ENCODE measurements at places on chromosomes 4 and X.

- no peak for DNase-seq
These were observed 214.0 kb upstream of the NHS start for GRCh38 chrX:17160975-17161374.

DNA sequence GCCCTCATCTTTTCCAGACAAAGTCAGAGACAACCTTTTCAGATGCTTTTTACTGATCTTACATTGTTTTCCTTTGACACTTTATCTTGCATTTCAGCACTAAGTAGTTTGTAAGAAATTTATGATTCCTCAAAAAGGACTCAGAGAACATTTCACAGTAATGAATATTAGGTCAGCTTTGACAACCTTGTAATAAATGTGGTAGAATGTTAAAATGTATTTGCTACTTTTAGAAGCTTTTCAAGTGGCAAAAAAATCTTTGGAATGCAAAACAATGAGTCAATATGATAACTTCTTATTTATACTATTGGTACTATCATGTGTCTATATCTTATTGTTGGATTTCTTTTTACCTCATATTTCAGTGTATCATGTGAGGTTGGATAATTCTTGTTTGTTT is 146.2 kb upstream of the FAT4 start:
- DNase-seq: no peak

GRCh38 chrX:148043271-148043855 is 62.2 kb downstream of the FMR1NB start:
- no peak for DNase-seq

GRCh38 chr4:59966758-59967157 is 1233.4 kb upstream of the ADGRL3 start:
- no peak for DNase-seq

DNA sequence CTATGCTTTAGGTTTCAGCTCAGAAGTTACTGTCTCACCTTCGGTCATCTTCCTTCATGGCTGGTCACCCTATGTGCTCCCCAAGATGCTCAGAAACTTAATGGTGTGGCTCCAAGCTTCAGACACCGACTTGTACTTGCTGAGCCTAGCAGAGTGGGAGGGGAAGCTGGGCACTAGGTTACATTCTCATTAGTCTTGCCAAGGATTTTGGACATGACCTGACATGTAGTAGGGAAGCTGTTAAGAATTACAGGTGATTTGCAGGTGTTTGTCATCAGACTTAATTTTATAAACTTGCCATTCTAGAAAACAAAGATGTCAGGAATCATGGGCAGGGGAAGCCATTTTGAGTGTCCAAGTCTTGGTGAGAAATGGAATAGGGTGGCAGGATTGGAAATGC is 72.4 kb downstream of the CCNG2 start:
- DNase-seq: no peak

Measured in stimulated activated CD4-positive, alpha-beta T cell treated with anti-CD3 and anti-CD28 coated beads, Interleukin-1b, Interleukin-23, amount 100 ng/mL, for 1 hour (primary cell).